T-cell (primary cell): ENCODE measurements at places on chromosomes 7 and 10.

DNA sequence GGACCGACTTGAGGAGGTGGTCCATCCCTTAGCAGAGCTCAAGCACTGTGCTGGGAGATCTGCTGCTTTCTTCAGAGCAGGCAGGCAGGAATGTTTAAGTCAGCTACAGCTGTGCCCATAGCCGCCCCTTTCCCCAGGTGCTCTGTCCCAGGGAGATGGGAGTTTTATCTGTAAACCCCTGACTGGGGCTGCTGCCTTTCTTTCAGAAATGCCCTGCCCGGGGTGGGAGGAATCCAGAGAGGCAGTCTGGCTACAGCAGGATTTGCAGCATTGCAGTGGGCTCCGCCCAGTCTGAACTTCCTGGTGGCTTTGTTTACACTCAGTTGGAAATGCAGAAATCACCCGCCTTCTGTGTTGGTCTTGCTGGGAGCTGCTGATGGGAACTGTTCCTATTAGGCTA, 51.2 kb upstream of the SEMA3A start:
- DNase-seq = no peak

GRCh38 chr7:38682606-38683005, 51.4 kb upstream of the AMPH start:
- no peak for DNase-seq

DNA sequence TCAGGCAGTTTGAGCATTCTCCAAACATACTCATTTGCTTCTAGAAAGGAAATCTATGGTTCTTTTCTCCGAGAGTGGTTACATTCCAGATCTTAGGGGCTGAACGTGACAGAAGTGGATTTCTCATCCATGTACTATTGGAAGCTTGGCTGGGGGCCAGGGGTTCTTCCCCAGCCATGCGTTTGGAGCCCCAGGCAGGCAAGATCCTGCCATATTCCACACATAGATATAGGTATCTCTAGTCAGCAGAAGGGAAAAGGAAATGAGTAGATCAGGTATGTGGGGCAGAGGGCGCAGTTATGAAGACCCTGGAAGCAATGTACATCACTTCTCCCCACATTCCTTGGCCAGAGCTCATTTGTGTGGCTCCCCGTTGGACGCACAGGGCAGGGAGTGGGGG, 299.8 kb downstream of the CCDC3 start:
- no peak for DNase-seq

GRCh38 chr7:99788554-99788953, 4.6 kb upstream of the CYP3A4 start:
- no peak for DNase-seq

GRCh38 chr7:67470256-67470751, 473.7 kb downstream of the TYW1 start:
- no peak for DNase-seq

- no peak for DNase-seq
Observed at GRCh38 chr10:5530412-5530806, 5.6 kb downstream of the CALML3 start.

GRCh38 chr7:28364082-28364481, 48.2 kb upstream of the CREB5 start:
- no peak for DNase-seq

GRCh38 chr7:106545275-106545674, 115.7 kb downstream of the CCDC71L start:
- DNase-seq = no peak

GRCh38 chr7:435630-436366, 83.8 kb downstream of the PDGFA start:
- no peak for DNase-seq

DNA sequence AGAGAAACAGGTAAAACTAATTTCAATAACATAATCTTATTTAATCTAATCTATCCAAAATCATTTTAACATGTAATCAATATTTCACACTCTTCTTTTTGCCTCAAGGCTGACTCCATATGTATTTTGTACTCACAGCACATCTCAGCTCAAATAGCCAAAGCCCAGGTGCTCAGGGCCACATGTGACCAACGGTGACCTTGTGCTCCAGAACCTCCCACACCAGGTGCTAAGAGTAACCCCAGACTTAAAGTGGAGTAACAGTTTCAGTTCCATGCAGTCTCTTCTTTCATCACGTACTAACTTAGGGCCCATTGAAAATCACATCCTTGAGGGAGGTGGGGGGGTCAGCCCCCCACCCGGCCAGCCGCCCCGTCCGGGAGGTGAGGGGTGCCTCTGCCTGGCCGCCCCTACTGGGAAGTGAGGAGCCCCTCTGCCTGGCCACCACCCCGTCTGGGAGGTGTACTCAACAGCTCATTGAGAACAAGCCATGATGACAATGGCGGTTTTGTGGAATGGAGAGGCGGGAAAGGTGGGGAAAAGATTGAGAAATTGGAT, 47.3 kb downstream of the NCAPG2 start:
- no peak for DNase-seq

DNA sequence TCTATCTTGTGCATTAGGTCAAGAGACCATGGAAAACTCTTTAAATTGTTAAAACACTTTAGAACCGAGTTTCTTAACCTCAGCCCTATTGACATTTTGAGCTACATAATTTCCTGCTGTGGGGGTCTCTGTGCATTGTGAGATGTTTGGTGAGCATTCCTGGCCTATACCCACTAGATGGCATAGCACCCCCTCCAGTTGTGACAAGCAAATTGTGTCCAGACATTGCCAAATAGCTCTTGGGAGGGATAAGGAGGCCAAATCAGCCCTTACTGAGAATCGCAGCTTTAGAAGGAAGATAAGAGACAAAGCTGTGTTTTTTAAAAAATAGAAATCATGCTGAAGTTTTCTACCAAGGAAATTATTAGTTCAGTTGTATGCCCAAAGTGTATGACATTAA, 1158.5 kb upstream of the C7orf33 start:
- no peak for DNase-seq

DNA sequence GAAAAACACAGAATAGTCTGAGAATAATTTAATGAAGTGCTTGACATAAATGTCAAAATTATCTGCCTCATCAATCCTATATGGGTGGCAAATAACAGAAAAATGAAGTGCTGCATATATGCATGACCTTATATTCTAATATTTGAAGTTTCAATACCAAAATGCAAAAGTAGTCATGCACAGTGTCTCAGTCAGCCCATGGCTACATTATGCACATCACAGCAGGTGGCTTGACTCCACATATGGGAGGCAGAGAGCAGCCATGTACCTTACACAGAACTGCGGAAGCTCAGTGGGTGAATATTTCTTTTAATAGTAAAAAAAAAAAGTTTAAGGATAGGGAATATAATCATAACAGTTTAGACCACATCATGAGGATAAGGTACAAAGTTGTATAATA, 17.4 kb upstream of the LIPN start:
- no peak for DNase-seq

- DNase-seq = no peak
Observed at GRCh38 chr7:154591544-154591943, 411.4 kb downstream of the PAXIP1 start.

GRCh38 chr10:5987747-5988146, 10.4 kb upstream of the IL15RA start:
- DNase-seq = no peak

DNA sequence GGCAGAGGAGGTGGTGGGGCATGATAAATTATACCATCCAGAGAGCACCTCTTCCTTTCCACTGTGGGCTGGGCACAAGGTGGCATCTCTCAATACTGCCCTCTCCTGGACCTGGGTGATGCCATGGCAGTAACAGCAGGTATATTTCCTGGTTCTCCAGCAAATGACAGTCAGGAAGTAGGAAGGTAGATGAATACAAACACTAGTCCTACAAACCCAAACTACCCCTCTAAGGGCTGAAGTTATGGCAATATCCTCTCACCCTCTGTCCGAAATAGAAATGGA, 1004.9 kb downstream of the KCNMA1 start:
- DNase-seq = no peak

DNA sequence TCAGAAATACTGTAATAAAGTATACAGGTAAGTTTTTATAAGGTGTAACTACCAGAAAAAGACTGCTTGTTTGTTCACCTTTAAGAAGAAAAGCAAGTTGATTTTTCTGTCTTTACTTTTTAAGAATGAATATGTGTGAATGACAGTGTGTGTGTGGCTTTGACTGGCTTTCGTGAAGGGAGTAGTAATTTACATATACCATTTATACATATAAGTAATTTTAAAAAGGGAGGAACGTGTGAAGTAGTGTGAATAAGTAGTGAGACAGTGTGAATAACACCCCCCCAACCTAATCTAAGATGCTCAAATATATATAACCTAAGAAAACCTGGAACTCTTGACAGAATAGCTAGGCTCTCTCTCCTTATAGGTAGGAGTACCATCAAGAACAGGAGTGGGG, 33.2 kb downstream of the RBM33 start:
- DNase-seq = no peak

DNA sequence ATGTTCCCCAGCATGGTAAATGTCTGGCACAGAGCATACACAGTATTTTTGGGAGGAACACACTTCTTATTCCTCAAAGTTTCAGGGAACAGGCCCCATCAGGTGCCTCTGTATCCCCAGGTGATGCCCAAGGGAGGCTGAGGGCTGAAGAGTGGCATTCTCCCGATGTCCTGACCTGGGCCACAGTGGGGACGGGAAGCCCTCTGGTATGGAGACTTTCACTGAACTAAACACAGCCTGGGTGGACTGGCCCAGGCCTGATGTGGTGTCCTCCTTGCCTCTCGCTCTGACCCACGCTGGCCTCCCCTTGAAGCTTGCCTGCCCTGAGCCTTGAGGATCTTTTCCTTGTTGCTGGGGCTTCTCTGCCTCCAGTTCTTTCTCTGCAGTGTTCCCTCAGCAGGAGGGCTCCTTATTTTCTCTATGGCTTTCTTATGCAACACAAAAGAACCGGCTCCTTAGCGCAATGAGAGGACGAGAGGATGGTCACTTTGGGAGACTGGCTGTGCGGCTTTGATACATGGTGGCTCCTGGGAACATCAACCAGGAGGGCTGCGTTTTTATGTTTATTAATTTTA, 157.5 kb upstream of the TNS3 start:
- DNase-seq = no peak

DNA sequence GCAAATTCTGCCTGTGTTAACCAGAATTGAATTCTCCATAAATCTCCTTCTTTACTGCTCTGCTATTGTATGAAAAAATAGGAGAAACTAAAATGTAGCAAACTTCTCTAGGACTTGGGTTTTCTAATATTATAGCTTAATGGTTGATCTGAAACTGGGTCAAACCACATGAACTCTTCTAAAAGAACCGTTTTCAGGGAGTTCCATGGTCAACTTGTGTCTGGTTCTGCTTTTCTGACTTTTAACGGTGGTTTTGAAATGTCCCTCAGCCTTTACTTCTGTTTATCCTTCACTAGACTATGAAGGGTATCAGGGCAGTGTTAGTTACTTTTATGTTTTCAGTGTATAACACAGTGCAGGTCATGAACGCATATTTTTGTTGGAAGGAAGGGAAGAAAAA, 242.2 kb downstream of the TSPAN12 start:
- DNase-seq = no peak

GRCh38 chr7:50477640-50478039, 27.5 kb upstream of the FIGNL1 start:
- no peak for DNase-seq

GRCh38 chr10:74932648-74933047, 106.2 kb downstream of the KAT6B start:
- no peak for DNase-seq

DNA sequence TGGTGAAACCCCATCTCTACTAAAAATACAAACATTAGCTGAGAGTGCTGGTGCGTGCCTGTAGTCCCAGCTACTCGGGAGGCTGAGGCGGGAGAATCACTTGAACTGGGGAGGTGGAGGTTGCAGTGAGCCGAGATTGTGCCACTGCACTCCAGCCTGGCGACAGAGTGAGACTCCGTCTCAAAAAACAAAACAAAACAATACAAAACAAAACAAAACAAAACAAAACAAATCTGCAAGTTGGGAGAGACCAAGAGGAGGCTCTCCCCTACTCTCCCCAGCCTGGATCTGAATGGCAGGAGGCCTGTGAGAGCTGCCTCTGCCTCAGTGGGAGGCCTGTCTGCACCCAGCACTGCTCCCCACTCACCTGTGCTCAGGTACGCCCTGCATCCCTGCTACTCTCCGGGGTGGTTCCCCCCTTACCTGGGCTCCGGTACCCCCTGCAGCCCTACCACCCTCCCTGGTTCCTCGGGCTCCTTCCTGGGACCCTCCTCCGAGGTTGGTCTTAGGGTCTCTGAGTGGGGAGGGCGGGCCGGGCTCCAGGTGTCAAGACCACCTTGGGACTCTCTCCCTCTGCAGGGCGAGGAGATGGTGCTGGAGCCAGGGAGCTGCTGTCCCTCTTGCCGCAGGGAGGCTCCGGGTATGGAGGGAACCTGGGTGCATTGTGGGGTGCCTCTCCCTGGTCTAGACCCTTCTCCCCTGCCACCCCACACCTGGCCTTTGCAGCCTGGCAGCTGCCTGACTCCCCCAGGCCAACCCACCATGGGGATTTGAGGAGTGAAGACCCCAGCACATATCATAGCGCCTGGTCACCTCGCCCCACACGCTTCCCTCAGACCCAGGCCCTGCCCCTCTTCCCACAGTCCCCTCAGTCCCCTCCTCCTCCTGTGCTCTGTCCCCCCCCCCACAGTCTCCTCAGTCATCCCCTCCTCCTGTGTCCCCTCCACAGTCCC, 9.5 kb upstream of the ZNF862 start:
- no peak for DNase-seq

DNA sequence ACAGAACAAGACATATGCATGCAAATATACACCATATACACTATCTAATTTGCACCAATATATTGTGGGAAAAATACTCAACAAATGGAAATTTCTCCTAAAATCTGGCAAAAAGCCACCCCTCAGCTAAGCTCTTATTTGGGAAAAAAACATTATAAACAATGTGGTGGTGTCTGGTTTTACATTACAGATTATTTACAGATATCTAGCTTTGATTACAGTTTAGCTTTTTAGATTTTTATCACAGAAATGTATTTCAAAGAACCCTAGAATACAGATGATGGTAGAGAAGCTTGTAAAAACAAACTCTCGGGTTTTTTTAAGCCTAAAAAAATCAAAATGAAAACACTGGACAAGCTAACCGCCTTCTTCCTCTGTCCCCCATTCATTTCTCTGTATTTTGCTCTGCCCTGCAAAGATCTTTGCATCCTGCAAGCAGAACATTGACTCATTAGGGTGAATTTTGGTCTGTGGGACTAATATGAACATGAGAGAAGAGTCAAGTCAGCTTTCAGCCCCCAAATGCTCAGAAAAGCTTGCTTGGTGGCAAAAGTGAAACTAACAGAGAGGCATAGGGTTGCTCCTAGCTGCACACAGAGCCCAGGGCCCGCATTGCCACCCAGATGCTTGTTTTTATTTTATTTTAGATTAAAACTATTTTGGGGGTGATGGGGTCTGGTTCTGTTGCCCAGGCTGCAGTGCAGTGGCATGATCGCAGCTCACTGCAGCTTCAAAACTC, 88.8 kb upstream of the LYZL1 start:
- no peak for DNase-seq
